ENCODE measurements at places on chromosomes 13 and 19. TPM values are rescaled to one million over a fixed set of nuclear protein-coding genes. Genes with fewer than 3 reads are reported as not detected.

The KCNN4 gene
- 0.31 TPM for total RNA-seq

- no peak for ATAC-seq
These were observed 71.4 kb downstream of the ALOX5AP start for GRCh38 chr13:30806784-30807183.

- peak; percentile 98 for ATAC-seq
These were observed 2.6 kb upstream of the MCEMP1 start for GRCh38 chr19:7674010-7675005.

- no peak for ATAC-seq
These were observed 259.9 kb downstream of the TBC1D4 start for GRCh38 chr13:75222031-75222430.

Data from motor neuron (in vitro differentiated cells).